ENCODE measurements at places on chromosomes 3 and 15. TPM values are rescaled to one million over a fixed set of nuclear protein-coding genes. Genes with fewer than 3 reads are reported as not detected.
A peak's percentile ranks its signal among the peaks of the same experiment; 100 is the strongest.

GRCh38 chr15:40769274-40770146 is at the start of gene C15orf62:
Gene C15orf62, plus strand, starts transcription at chr15:40769980. Its CDS starts 516 bp downstream, at chr15:40770496.
- peak; percentile 31 for DNase-seq

DNA sequence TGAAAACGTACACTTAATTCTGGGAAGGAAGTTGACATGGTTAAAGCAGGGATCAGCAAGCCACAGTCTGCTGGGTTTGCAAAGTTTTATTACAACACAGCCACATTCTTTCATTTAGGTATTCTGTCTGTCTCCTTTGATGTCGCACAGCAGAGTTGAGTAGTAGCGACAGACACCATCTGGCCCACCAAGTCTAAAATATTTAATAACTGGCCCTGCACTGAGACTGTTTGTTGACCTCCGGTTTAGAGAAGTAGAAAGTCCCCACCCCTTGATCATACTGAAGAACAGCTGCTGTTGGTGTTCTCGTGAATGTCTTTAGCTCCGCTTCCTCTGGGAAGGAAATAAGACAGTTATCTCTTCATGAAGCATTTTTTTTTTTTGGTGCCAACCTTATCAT is 66.2 kb downstream of the MCTP2 start:
- DNase-seq, result no peak

DNA sequence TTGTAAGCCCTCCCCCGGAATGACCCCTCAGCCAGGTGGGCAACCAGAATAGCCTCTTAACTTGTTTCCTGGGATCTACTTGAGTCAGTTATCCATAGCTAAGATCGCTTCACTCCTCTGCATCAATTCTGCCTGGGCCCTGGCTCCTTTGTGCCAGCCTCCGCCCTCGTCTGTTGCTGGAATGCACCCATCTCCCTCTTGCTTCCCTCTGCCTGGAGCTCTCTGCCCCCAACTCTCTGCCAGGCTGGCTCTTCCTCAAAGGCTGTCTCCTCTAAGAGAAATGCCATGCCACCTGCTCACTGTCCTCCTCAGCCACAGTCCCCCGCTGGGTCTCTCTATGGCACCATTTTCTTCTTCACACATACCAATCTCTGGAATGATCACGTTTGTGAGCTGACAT is 240.8 kb downstream of the ADAMTS17 start:
- DNase-seq, result no peak

DNA sequence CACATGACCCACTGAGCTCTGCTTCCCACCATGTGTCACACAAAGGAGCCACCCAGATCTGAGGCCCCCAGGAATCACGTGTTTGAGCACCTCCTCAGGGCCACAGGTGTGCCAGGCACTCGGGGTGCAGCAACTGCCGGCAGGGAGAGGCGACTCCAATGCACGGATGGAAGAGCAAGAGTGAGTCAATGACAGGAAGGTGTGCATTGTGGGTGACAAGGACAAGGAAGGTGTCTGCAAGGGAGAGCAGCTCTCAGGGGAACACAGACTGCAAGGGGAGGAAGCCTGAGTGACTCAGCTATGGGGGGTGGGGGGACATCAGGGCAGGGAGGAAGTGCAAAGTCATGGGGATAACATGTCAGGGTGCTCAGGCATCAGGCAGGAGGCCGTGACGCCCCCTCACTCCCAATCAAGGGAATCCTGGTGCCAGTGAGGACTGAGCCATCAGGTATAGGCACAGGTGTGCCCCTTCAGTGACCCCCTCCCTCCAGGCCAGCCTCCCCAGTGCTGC is 67.4 kb downstream of the NUP210 start:
- DNase-seq, result peak; percentile 41

GRCh38 chr15:89307046-89307587 is 27.5 kb downstream of the POLG start:
- DNase-seq, result peak; percentile 66

GRCh38 chr3:161295325-161295724 is 74.2 kb downstream of the NMD3 start:
- no peak for DNase-seq

Gene MINAR1
- 0.55 TPM for polyA plus RNA-seq

Gene RBPMS2
- polyA plus RNA-seq, result 2.8 TPM

Gene FEZF2
- not detected for polyA plus RNA-seq

Gene GOLGA6A
- polyA plus RNA-seq, result not detected

Gene PLA2G4F
- not detected for polyA plus RNA-seq

Gene MST1R
- 0.14 TPM for polyA plus RNA-seq

Gene MEIS2
- polyA plus RNA-seq, result 59.9 TPM

Gene ELL3
- polyA plus RNA-seq, result 1.2 TPM

Gene TMEM212
- not detected for polyA plus RNA-seq
